ENCODE measurements at places on chromosomes 13 and 19.
A peak's percentile ranks its signal among the peaks of the same experiment; 100 is the strongest.

- peak; percentile 59 for DNase-seq
Observed at GRCh38 chr19:55304279-55304978, 20.6 kb downstream of the BRSK1 start.

- DNase-seq, result no peak
Observed at GRCh38 chr13:54574791-54575190, 1546.2 kb downstream of the OLFM4 start.

GRCh38 chr13:23660249-23660648, 90.0 kb downstream of the TNFRSF19 start:
- DNase-seq, result no peak

GRCh38 chr13:27770809-27771208, 21.5 kb upstream of the GSX1 start:
- peak; percentile 53 for DNase-seq

DNA sequence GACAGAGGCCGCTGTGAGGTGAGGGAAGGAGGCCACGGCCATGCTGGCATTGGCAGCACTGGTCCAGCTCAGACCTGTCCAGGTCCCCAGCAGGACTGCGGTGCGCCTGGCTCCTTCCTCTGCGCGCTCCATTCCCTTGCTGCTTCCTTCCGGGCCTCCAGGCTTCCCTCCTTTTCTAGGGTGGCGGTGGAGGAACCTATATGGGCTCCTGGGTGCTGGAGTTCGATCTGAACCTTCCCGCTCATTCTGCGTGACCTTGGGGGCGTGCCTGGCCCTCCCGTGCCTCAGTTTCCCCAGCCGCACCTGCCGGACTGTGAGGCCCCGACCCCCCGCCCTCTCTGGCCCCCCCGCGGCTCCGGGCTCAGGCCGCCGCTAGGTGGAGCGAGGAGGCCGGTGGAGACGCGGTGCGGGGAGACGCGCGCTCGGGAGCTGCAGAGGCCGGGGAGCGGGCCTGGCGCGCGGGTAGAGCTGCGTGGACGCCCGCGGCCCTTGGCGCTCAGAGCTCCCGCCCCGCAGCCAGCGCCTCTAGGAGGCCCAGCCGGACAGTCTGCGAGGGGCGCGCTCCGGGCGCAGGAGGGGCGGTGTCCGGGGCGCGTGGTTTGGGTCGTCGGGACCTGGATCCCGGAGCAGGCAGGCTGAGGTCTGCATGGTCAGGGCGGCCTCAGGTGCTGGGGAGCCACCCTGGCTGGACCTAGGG, 29.9 kb downstream of the EFNA2 start:
- DNase-seq, result peak; percentile 66

DNA sequence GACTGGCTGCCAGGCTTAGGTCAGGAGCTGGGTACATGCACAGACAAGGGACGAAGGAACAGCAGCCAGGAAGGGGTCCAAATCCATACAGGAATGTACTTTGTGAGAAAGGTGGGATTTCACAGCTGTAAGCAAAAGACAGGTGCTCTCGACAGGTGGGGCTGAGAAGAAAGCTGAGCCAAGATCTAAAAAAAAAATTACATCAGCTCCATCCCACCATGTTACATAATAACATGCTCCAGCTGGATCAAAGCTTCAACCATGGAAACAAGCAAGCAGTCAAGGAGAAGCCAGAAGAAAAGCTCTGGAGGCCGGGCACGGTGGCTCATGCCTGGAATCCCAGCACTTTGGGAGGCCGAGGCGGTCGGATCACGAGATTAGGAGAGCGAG, 8.0 kb downstream of the UBXN6 start:
- DNase-seq, result no peak

DNA sequence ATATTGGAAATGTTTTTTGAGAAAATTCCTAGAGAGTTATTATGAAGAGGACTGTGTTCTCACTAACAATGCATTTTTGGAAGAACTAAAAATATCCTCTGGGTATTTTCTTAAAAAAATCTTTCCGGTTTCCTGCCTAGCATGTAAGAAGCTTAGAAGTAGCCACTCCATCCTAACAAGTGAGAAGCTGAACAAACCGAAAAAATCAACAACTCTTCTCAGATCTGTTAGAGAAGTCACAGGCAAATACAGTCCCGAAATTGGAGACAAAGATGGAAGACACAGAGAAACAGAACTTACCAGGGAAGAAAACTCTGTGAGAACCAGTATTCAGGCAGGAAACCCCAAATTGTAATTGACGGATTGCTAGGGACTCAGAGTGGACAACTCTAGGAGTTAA, 173.0 kb downstream of the KLF12 start:
- no peak for DNase-seq

DNA sequence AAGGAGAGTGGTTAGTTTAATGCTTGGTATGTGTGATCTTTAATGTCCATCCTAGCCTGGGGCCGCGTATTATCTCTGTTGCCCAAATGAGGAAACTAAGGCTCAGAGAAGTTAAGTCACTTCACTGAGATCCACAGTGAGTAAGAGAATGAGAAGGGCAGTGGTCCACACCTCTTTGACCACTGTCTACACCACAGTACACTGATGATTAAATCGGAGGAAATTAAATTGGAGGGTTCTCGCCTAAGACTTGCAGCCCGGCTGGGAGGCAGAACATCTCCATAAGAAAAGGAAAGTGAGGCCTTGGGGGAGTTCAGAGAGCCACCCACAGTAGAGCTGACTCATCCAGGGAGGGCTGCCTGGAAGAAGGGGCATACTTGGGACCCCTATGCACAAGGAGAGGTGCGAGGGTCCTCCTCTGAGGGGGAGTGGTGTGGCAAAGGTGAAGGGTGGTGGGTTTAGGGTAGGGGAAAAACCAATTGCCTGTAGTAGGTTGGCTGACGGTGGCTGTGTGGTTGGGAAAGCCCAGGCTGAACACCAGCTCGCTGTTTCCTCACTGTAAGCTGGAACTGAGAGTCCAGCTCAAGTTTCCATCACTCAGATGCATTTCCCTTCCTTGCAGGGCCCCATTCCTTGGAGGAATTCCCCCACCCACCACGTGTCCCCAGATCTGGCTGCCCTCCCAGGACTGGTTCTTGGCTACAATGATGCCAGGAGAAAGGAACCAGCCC, 15.0 kb upstream of the DHRS12 start:
- no peak for DNase-seq

DNA sequence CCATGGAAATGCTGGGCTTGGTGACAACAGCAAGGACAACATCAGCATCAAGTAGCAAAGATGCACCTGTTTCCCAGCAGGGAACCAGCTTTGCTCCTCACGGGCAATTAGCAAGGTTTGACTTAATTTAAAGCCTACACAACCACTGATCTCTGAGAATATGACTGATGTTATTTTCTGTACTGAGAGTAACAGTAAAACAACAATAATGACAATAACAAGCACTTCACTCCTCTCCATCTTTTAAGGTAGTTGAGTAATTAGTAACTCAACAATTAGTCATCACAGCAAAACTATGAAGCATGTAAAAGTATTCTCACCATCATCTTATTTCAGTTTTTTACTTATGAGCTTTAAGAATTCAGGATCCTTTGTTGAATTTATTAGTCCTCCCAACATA, 37.3 kb downstream of the ENOX1 start:
- DNase-seq, result no peak

DNA sequence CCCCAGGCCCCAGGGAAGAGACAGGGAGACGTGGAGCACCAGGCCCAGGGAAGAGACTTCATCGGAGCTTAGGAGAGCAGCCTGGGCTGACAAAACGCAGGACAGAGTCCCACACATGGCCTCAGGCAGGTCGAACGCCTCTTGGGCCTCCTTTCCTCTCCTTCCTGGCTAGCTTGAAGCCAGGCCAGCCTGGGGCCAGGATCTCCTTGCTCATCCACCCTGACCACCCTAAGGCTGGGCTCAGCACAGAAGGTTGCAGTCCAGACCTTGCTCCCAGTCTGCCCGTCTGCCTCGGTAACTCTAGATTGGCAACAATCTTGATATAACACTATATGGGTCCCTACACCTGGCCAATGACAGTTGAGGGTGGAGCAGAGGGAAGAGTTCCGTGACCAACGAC, 10.1 kb downstream of the PPP6R1 start:
- DNase-seq, result no peak

DNA sequence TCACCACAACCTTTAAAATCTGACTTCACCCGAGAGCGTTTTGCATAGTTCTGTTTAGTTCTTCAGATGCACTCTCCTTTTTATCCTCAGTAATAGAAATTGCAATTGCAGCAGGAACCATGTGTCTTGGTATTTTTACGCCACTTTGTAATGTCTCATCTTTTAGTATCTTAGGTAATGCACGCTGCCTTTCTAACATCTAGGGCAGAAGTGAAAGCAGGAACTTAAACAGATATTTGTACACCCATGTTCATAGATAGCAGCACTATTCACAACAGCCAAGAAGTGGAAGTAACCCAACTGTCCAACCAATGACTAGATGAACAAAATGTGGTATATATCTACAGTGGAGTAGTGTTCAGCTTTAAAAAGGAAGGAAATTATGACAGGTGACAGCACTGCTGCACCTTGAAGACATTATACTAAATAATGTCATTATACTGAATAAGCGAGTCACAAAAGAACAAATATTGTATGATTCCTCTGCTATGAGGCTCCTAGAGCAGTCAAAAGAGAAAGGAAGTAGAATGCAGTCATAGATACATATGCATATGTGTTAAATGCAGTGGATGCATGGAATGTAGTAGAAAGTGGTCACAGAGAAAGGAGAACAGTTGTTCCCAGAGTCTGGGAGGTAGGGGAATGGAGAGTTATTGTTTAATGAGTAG, 105.9 kb upstream of the GJB6 start:
- DNase-seq, result no peak

DNA sequence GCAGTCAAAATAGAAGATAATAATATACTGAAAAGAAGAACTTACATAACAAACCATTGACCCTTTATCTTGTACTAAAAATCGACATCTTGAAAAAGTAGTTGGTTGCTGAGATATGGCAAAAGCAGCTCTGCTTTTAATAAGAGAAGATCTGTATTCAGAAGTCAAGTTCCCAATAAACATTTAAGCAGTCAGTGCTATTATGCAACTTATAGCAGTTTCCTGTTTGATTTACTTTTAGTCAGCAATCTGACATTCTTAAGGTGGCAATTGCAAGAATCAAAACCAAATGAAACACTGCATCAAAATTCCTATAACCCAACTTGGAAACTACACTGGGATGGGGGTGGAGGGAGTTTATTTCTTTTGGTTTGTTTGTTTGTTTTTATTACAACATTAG, 165.5 kb downstream of the TBC1D4 start:
- peak; percentile 2 for DNase-seq

GRCh38 chr13:19519049-19519448, 42.3 kb downstream of the TPTE2 start:
- DNase-seq, result no peak

DNA sequence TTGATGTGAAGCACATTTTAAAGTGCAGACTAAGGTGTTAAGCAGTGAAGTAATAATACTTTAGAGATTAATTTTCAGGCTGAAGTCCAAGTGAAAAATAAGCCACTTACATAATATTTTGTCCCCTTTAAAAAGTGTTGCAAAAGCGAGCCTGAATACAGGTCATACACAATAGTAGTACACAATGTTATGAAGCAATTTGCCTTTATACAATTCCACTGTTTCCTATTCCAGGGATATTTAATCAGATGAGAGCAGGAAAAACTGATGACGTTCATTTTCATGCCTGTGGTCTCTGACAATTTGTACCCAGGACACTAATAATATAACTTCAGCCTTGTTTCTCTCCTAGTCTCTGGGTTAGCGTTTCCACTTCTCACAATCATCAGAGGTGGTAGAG, 916.7 kb downstream of the PCDH9 start:
- no peak for DNase-seq

- peak; percentile 73 for DNase-seq
Observed at GRCh38 chr19:38233740-38234251, 9.8 kb upstream of the DPF1 start.

DNA sequence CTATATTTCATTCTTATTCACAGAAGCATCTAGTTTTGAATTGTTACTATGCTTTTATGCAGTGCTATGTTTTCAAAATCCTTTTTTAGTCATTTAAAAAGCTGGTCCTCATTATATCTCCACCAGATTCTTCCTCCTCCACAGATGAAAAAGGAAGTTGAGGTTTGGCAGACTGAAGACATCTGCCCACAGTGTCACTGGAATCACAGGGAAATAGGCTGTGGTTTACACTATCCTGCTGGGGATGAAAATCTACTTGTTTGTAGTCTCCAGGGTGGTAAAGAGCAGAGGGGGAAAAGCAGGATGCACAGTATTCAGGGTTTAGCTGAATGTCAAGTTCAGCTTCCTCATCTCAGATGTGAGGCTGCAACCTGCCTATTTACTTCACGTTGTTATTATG, 351.2 kb downstream of the DNAJC15 start:
- DNase-seq, result no peak

DNA sequence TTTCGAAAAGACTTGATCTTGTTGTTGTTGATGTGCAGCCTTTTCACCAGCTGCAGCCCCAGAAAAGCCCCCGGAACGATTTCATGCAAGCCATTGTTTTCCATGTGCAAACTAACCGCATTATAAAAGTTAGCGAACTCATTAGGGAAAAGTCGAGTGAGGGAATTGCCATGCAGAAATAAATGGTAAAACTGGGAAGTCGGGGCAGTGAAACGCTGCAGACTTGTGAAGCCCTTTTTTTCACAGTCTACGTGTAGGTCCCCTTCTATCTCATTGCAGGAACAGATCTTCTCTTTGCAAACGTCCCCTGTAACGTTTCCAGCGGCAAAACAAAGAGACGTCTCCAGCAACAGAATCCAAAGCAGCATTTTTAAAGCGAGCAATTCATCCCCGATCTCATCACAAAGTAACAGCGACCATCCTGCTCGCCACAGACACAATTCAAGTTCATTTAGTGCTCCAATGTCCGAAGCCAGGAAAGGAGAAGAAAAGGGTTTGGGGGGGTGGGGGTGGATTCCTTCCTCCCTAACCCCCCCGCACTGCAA, 1.1 kb downstream of the SLITRK1 start:
- DNase-seq, result no peak

- peak; percentile 56 for DNase-seq
Observed at GRCh38 chr19:4896372-4896771, 6.3 kb downstream of the ARRDC5 start.

DNA sequence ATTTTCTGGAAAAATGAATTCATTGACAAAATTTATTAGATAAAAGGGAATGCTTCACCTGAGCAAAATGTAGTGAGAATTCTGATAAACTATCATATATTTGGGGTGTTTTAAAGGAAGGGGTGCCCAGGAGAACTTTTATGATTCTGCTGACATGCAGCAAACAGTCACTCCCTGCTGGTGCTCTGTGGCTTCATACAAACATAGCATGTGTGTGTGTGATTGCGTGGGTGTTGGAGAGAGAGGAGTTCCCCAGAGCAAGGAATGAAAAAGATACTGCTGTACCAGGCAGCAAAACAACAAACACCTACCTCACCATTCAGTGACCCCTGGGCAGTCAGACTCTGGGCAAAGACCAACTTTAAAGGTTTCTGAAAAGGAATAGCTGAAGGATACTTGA, 546.7 kb downstream of the RFC3 start:
- DNase-seq, result no peak

DNA sequence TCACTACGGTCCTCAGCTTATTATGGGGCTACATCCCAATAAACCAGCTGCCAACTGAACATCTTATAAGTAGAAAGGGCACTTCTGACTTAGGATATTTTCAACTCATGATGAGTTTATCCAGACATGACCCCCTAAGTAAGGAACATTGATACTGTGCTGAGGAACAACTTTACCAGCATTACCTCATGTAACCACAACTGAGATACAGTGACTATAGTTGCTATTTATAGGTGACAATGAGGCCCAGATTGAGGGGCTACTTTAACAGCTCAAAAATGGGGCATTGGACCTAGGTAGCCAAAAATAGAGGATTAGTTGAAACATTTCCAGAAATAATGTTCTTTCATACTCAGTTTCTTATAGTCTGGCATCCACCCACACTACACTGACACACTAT, 26.8 kb downstream of the SKA3 start:
- no peak for DNase-seq

- no peak for DNase-seq
Observed at GRCh38 chr13:98394820-98395510, 181.9 kb downstream of the STK24 start.

All from RWPE1 (cell line).